ENCODE measurements at places on chromosomes 6 and 20.

DNA sequence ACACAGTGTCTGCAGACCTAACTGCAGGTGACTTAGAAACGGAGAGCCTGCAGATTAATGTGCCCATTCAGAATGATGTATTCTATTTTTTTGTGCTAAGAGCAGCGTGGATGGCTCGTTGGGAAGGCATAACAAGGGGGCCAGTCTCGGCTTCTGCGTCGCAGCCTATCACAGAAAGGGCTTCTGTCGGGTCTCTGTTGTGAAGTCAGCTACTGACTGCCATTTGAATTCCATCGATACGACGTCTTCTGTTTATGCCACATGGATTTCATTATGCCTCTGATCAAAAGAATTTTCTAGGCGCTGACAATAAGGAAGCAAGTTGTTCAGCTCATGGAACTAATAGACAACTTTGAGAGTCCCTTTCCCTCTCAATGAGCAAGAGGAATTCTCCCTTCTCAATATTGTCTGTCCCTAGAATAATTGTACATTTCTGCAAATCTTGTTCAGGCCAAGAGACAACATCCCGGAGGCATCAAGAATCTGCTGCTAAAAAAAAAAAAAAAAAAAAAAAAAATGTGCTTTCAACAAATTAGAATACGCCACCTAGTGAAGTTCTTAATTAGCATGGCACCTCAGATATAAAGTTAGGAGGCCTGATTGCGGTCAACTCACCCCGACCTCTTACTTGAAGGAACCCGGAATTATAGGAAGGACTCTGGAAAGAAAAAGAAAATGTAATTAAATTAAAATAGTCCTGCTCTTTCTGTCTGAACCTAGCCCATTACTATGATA, 223.9 kb downstream of the TSHZ2 start:
- DNase-seq, result no peak

- peak; percentile 12 for DNase-seq
These were observed 51.3 kb upstream of the CITED2 start for GRCh38 chr6:139425780-139426179.

DNA sequence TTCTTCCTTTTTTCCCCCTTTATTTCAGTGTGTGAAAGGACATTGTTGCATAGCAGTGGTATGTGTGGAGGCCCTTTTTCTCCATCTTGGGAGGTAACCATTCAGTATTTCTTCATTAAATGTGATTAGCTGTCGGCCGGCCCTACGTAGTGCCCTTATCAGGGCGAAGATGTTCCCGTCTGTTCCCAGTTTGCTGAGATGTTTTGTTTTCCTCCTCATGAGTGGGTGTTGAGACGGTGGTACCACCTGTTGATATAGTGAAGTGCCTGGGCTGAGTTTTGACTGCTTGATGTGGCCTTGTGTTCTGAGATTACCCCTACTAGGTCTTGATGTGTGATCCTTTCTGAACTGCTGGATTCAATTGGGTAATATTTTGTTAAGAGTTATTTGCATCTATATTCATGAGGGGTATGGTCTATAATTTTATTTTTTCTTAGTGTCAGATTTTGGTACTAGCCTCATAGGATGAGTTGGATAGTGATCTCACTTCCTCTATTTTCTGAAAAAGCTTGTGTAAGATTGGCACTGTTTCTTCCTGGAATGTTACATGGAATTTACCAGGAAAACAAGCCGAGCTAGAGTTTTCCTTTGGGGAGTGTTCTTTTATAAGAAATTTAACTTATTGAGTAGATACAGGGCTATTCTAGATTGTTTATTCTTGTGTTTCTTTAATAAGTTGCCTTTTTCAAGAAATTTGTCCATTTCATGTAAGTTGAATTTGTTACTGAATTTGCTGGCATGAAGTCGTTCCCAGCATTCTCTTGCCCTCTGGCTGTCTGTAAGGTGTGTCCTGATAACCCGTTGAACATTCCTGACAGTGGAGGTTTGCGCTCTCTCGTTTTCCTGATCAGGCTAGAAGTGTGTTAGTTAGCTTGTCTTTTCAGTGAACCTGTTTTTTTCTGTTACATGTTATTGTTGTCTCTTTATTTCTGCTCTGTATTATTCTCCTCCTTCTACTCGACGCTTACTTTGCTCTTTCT, 4.3 kb downstream of the MTG2 start:
- peak; percentile 59 for DNase-seq

- DNase-seq, result no peak
These were observed 40.4 kb upstream of the POPDC3 start for GRCh38 chr6:105220186-105220585.

- DNase-seq, result no peak
These were observed 123.4 kb upstream of the AFDN start for GRCh38 chr6:167703347-167703746.

DNA sequence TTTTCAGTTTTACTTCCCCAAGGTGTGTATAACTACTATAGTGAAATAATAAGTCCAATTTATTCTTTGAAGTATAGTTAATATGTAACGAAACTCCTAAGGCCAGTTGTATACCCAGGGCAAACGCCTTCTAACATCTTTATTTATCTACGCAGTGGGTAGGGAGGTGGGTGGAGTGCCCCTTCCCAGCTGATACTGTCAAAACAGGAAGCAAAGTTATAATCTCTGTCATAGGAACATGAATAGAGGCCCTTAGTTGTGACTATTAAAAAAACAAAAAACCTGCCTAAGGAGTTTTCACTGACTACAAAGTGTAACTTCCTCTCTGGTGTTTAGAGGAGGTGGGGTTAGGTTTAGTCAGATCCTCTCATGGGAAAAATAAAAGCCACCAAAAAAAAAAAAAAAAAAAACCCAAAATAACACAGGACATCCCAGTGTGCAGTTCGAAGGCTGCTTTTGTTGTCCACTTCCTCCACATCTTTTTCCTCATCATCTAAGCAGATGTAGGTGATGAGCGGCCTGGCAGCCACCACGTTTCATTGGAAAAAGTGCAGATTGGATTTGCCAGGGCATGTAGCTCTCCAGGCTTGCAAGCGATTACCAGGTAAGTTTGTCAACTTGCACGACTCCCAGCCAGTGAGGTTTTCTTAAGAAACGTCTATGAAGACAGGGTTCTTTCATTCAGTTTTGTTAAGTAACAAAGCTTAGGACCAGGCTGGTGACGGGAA, 58.7 kb downstream of the UTRN start:
- no peak for DNase-seq

DNA sequence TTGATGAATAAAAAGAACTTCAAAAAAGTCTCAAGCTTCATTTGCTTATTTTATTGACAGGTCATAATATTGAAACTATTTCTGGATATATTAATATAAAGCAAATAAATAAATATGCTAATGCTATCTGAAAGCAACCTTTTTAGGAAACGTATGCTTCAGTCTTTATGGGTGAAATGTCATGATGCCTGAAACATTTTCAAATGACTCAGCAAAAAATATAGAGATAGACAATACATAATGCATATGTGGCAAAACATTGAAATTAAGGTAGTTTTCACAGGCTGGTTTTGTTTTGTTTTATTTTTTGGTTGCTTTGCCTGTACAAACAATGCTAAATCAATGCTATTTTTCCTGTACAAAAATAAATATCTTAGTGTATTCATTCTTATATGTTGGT, 194.4 kb upstream of the PLCB4 start:
- peak; percentile 15 for DNase-seq

DNA sequence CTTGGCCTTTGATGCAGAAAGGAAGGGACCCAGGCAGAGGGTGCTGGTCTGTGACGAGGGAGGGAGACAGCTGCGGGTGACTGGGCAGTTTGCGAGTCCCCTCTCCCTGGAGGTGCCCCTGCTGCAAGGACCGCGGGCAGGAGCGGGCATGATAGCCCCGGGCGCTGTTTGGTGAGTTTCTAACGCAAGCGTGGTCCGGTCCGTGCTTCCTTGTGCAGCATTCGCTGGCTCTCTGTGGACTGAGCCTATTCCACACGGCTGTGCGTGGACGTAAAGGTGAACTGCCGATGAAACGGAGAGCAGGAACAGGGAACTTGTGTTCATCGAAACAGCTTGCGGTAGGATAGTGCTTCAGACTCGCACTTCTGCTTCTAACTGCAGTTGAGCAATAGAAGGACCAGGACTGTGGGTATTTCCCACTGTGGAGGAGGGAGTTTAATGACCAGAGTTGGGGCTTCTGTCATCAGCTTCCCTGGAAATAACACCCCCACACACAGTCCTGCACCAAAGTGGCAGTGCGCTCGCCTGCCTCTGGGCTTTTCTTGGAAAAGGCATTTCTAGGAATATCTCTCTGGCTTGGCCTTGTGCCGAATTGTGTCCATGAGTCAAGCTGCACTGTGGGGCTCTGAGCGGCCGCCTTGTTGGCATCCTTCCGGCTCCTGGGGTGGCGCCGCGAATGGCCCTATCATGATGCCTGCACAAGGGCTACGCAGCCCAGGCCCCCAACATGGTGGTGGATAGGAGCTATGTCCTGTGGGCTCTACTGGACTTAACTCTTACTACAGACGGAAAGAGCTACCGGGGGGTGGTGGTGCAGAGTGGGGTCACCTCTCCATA, 48.9 kb downstream of the DUSP22 start:
- no peak for DNase-seq

DNA sequence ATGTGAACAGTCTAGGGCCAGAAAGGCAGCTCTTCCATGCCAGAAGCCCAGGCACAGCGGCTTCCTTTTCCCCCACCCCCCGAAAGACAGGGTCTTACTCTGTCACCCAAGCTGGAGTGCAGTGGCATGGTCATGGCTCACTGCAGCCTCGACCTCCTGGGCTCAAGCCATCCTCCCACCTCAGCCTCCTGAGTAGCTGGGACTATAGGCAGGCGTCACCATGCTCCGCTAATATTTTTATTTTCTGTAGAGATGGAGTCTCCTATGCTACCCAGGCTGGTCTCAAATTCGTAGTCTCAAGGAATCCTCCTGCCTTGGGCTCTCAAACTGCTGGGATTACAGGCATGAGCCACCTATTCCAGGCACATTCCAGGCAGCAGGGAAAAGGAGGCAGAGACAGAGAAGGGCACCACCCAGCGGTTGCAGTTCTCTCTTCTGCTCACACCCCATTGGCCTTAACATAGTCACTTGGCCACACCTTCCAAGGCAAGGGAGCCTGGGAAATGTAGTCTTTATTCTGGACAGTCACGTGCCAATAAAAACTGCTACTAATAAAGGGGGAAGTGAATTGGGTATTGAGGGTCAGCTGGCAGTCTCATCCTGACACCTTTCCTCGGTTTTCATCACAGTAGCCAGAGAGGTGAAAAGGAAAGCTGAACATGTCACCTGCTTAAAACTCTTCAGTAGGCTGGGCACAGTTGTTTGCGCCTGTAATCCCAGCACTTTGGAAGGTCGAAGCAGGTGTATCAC, 205.9 kb downstream of the ZMYND8 start:
- DNase-seq, result peak; percentile 81

- DNase-seq, result no peak
These were observed 86.8 kb downstream of the ARHGAP18 start for GRCh38 chr6:129623008-129623732.

- no peak for DNase-seq
These were observed 42.5 kb downstream of the SPDEF start for GRCh38 chr6:34513646-34514045.

DNA sequence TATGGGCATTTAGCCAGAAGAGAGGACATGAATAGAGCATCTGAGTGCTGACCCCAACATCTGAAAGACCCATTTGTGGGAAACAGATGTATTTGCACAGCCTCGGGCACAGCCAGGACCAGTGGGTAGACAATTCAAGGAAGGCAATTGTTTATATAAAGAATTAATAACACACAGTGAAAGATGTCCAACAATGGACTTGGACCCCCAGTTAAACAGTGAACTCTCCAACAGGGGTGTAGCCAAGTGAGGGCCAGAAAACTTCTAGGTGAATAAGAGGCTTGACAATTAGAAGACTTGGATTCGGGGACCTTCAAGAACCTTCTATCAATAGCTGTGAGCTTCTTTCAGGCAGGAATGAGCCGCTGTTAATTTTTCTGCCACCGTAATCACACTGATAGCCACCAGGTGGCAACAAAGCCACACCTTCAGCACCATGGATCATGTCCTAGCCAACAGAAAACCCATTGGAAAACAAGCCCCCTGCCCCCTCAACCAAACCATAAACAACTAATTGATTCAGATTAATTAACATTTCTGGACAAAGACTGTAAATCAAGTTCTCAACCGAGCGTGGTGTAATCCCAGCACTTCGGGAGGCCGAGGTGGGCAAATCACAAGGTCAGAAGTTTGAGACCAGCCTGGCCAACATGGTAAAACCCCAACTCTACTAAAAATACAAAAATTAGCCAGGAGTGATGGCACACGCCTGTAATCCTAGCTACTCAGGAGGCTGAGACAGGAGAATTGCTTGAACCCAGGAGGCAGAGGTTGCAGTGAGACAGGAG, 8.8 kb upstream of the SRSF6 start:
- peak; percentile 49 for DNase-seq

DNA sequence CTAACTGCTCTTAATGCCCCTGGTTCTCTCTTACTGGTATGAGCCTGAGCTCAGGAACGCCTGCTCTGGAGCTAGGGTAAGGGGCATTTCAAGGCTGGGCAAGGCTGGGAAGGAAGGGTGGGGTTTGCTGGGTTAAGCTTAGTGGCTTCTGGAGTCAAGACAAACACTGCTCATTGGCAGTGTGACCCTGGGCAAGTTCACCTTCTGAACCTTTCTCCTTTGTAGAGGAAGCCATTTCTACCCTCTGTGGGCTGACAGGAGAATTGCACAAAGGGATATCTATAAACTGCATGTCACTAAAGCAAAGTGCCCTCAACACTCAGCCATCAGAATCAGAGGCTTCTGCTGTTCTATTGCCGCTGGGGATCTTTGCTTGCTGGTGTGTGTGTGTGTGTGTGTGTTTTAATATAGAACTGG, 20.3 kb upstream of the LRRN4 start:
- DNase-seq, result peak; percentile 39

GRCh38 chr20:23745247-23745646, 5.5 kb downstream of the CST1 start:
- DNase-seq, result peak; percentile 51

- DNase-seq, result peak; percentile 77
These were observed 336.0 kb downstream of the SYNE1 start for GRCh38 chr6:152301021-152301764.

DNA sequence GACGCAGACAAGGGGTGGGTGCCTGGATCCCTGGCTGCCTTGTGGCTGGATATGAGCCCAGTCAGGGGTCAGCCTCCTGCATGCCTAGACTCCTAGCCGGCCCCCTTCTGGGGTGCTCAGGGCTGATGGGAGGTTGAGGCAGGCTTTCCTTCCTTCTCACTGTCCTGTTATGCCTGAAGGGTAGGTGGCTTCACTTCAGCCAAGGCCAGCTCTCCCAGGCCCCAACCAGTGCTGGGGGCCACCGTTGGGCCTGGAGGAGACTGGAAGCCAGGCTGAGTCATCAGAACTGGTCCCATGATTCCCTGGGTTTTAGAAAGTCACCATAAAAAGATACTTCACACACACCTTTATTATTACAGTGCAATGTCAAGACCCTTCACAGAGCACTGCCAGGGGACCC, 2.9 kb upstream of the POU5F1 start:
- no peak for DNase-seq

GRCh38 chr6:106114492-106114891, 28.4 kb downstream of the PRDM1 start:
- DNase-seq, result no peak

GRCh38 chr20:46735436-46735835, 26.0 kb downstream of the SLC2A10 start:
- DNase-seq, result no peak
